Stimulated activated CD4-positive, alpha-beta T cell treated with anti-CD3 and anti-CD28 coated beads, TNF-alpha, amount 100 ng/mL, for 48 hours (primary cell): ENCODE measurements at places on chromosomes 16 and 17.
A peak's percentile ranks its signal among the peaks of the same experiment; 100 is the strongest.

DNA sequence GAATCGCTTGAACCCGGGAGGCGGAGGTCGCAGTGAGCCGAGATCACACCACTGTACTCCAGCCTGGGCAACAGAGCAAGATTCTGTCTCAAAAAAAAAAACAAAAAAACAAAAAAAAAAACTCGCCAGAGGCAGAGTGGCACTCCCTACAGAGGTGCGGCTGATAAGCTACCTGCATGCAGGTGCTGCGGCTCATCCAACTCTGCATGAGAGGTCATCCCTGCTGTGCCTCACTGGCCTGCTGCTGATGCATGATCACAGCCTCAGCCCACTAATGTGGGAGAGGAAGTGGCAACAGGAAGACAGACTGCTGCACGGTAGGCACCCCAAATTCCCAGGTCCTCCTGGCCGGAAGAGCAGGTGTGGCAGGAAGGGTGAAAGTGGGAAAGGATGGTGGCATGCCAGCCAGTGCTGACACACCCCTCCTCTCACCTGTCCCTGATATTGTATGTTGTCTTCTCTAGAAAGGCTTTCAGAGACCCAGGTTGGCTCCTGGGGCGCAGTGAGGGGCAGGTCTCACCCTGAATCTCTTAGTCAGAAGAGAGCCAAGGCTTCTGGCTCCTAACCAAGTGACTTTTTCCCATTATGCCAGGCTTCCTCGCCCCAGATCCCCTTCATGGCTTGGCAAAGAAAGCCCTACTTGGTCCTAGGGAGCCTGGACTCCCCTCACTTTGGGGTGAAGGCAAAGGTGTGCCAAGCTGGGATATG is 11.8 kb downstream of the NXPH3 start:
- DNase-seq, result no peak

- no peak for DNase-seq
These were observed 387.3 kb upstream of the CDH11 start for GRCh38 chr16:65509172-65509571.

- no peak for DNase-seq
These were observed 272.4 kb downstream of the IRF8 start for GRCh38 chr16:86171329-86171728.

GRCh38 chr16:69276148-69277115 is 34.7 kb upstream of the VPS4A start:
- DNase-seq, result no peak

- no peak for DNase-seq
These were observed 39.0 kb downstream of the SOST start for GRCh38 chr17:43719578-43719977.

DNA sequence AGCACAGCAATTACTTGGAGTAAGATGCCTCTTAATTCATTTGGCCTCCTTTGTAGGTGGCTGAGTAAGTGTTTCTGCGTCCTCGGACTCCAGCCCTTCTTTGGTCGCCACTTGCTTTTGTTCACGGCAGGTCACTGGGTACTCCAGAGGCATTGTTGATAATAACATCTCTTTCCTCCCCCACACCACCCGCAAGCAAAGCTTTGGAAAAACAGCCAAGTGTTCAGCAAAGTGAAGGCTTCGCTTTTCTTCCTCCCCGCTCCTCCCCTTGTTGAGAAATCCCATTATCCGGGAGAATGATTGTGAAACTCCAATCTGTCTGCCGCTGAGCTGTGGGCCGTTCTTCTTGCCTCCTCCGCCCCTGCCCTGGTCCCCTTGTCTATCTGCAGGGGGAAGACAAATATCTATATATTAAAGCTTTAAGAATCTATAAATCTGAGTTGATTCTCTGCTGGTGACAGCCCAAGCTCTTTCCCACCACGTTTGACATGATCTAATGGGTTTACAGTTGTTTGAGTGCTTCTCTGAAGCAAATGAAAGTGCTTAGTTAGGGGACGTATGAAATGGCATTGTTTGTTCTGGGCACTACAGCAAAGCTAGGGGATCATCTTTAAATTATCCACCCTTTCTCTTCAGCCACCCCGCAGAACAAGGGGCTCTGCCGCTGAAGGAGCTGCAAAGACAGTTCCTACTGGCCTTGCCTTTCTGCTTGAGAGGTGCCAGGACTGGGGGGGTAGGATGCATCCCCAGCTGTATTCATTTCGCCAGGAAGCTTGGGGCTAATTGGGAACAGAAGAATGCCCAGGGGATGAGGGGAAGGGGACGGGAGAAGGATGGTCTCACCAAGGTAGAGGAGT is 167.1 kb downstream of the CCDC182 start:
- DNase-seq, result no peak

GRCh38 chr17:73257516-73257915 is 4.2 kb downstream of the CPSF4L start:
- no peak for DNase-seq

- DNase-seq, result no peak
These were observed 82.7 kb upstream of the PIRT start for GRCh38 chr17:10920558-10921108.

DNA sequence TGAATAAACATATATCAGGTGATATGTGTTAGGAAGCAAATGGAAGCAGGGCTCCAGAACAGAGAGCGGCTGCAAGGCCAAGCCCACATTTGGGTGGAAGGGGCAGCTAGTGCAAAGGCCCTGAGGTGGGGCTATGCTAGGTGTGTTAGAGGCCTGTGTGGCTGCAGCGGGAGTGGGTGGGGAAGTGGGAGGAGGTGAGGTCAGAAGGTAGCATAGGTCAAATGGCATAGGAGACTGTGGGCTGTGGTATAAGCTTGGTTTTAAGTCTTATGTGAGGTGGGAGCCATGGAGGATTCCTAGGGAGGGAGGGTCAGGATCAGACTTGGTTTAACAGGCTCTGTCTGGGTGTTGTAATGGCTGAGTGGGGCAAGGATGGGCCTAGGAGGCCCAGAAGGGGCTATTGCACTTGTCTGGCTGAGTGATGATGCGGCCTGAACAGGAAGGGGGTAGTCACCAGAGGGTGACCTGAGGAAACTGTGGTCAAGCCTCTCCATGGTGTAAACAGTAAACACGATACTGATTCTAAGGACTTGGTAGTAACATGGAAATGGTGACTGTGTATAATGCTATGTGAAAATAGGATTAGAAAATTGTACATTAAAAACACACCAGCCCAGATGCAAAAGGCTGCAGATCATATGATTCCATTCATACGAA is 31.1 kb downstream of the RAI1 start:
- DNase-seq, result no peak

DNA sequence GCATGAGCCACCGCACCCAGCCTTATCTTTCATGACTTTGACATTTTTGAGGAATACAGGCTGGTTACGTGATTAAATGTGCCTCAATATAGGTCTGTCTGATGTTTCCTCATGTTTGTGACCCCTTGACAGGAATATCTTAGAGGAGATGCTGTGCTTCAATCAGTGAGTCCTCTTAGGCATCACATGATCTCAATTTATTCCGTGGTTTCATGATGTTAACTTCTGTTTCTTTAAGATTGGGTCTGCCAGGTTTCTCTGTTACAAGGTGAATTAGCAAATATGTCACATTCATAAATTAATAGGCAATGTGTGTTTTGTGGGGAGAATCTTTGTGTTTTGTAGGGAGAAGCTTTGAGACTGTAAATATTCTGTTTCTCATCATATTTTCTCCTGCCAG is 3.3 kb downstream of the STXBP4 start:
- no peak for DNase-seq

GRCh38 chr16:72857834-72858664 is 189.9 kb downstream of the ZFHX3 start:
- DNase-seq, result no peak

GRCh38 chr16:59116744-59117143 is 382.6 kb upstream of the GOT2 start:
- DNase-seq, result no peak

DNA sequence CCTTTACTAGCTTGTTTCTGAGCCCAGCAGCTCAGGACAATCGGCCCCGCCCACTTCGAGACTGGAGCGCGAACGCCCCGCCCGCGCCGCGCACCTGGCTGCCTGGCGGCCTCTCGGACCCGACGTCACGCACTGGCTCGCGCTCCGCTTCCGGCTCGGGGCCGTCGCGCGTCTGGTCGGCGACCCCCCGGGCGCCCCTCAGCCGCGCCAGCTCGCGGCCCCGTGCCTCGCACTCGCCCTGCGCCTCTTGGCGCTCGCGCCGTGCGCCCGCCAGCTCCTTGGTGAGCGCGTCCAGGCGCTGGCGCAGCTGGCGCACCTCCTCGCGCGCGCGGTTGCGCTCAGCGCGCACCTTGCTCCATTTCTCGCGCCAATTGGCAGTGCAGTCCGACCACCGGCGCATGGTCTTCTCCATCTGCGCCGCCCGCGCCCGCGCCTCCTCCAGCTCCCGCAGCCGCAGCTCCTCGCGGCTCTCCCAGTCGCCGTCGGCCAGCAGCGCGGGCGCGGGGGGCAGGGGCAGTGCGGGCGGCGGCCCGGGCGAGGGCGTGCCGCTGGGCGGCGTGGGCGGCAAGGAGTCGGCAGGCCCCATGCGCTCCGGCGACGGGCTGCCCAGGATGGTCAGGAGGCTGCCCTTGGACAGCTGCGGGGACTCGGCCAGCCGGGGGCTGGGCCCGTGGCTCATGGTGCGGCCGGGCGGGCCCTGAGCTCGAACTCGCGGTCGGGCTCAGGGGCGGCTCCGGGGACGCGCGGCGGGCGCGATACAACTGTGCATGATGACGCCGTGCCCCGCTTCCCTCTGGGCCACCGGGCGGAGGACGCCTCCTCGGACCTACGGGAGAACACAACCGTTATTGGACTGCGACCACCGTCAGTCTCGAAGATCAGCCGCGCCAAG is 7.6 kb downstream of the CCDC102A start:
- no peak for DNase-seq

DNA sequence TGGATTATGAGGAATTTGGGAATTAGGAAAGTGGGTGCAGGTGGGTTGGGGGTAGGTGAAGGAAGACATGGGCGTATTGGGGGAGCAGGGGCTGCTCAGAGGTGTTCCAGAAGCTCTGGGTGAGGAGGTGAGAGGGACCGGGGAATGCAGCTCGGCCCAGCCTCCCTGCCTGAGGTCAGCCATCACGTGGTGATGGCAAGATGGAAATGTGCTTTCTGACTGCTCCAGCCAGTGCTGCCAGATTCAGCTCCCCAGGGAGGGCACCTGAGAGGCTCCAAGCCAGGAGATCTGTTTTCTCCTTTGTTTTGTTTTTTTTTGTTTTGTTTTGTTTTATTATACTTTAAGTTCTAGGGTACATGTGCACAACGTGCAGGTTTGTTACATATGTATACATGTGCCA is 35.2 kb upstream of the STH start:
- DNase-seq, result no peak

- DNase-seq, result no peak
These were observed 105.0 kb downstream of the ZNF778 start for GRCh38 chr16:89322321-89323119.

- DNase-seq, result no peak
These were observed 7.0 kb downstream of the TMC8 start for GRCh38 chr17:78137392-78138203.

- peak; percentile 17 for DNase-seq
These were observed 91.0 kb downstream of the GSG1L start for GRCh38 chr16:27972500-27972899.

DNA sequence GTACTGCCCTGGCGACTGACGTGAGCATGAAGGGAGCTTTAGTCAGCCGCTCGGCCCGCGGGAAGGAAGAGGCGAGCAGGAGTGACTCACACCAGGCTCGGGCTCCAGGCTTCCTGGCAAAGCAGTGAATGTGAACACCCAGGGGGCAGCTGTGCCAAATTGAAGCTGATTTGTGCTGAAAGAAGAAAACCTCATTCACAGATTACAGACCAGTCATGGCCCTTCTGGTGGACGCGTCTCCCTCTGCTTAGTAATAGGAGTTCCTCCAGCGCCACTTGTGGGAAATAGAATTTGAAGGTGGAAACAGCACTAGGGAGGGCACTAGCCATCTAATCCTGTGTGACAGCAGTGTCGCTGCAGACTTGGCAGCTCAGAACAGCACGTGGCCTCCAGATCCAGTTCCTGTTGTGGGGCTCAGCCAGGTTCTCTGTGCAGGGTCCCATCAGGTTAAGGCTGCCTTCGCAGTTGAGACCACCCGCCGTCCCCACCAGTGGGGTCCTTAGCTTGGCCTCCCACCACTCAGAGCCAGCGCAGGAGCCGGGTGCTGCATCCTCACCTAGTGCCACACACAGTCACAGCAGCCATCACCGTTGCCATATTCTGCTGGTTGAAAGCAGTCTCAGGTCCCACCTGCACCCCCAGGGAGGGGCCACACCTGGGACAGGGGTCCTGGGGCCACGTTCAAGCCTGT is 164.5 kb upstream of the CHMP6 start:
- no peak for DNase-seq

DNA sequence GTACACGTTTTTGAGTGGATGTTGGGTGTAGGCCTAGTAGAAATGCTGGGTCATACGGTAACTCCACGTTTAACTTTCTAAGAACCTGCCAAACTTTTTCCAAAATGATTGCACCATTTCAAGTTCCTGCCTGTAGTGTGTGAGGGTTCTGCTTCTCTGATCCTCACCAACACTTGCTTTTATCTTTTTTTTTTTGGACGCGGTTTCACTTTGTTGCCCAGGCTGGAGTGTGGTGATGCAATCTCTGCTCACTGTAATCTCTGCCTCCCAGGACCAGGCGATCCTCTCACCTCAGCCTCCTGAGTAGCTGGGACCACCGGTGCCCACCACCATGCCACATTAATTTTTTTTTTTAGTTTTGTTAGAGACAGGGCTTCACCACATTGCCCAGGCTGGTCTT is 23.5 kb downstream of the ZNF750 start:
- DNase-seq, result no peak

DNA sequence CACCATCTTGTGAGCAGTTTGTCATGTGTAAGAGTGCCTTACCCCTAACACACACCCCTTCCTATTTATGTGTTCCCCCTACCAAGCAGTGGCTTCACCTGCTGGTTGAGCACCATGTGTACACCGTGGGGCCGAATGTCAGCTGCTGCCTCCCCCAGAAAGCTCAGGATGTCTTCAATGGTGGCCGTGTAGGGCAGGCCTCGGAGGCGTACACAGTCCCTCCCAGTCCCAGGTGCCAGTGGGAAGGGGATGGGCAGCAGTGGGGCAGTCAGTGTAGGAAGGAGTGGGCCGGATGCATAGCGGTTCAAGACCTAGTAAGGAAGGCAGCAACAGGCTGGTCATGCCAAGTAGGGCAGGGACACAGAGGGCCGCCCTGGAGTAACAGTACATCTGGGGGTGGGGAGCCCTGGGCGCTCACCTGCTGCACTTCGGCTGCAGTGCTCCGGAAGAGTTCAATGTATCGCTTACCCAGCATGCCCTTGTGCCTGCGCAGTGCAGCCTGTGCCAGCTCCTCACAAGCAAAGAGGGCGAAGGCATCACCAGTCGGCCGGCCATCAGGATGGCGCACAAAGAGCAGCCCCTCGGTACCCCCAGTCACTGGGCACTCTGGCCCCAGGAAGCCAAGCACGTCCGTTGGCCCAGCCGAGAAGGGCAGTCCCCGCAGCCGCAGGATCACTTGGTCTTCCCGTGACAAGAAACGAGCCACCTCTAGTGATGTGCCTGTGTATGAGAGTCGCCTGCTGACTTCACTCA is 4.4 kb downstream of the ESRP2 start:
- no peak for DNase-seq

- DNase-seq, result no peak
These were observed 15.6 kb downstream of the MAP2K3 start for GRCh38 chr17:21299981-21300600.

GRCh38 chr16:3854750-3855541 is 25.6 kb downstream of the CREBBP start:
- no peak for DNase-seq
